ENCODE measurements at places on chromosomes 16 and 17. TPM values are rescaled to one million over a fixed set of nuclear protein-coding genes. Genes with fewer than 3 reads are reported as not detected.

DNA sequence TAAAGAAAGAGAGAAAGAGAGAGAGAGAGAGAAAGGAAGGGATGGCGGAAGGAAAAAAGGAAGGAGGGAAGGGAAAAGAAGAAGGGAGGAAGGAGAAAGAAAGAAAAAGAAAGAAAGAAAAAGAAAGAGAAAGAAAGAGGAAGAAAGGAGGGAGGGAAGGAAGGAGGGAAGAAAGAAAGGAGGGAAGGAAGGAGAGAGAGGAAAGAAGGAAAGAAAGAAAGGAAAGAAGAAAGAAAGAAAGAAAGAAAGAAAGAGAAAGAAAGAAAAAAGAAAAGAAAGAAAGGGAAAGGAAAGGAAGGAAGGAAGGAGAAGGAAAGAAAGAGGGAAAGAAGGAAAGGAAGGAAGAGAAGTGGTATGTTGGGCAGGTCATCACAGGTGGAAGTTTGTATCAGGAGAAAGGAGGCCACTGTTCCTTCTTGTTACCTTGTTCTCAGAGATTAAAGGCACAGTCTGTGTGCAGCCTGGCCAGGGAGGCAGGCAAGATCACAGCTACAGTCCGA lies 19.3 kb downstream of the SLC35G3 start:
- H3K4me3 ChIP-seq: no peak overlapping the region
- H3K36me3 ChIP-seq: no peaks in the 10 kb centered on the region
- no peaks in the 10 kb centered on the region for H3K4me1 ChIP-seq
- H3K27ac ChIP-seq: no peak overlapping the region
- no peaks in the 10 kb centered on the region for H3K27me3 ChIP-seq

DNA sequence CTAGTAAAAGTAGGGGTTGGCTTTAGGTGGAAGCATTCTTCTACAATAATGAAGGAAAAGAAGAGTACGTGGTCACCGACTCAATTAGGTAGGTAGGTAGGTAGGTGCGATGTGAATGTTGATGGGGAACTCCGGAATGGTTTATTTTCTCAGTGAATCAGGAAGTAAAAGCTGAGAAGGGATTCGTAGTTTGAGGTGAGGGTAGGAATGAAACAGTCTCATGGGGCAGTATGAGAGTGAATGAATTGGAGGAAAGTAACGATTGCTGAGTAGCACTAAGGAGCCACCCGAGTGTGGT lies 13.9 kb downstream of the PER1 start:
- H3K4me1 ChIP-seq: peaks cover 29% of the 10 kb centered on the region
- no peak for DNase-seq
- no peak overlapping the region for H3K4me3 ChIP-seq

GRCh38 chr16:17177959-17178905 lies 292.5 kb downstream of the XYLT1 start:
- DNase-seq: no peak
- no peaks in the 10 kb centered on the region for H3K36me3 ChIP-seq
- H3K4me3 ChIP-seq: no peak overlapping the region
- H3K27ac ChIP-seq: no peak overlapping the region

DNA sequence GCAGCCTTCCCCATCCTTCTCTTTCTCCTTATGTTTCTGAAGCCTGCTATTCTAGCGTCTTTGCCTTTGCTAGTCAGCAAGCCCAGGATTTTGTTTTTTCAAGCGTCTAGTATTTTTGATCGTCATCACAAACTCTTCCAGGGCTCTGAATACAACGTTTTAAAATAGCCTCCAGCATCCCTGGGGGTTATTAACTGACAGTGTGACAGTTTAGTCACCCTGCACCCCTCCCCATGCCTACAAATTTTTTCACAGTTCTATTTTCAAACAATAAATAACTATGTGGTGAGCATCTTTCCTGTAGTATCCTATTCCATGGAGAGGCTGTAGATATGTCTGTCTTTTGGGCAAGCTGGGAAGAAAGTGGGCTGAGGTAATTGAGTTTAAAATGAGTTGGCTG lies 280.9 kb downstream of the MAP2K4 start:
- no peaks in the 10 kb centered on the region for H3K36me3 ChIP-seq
- DNase-seq: no peak
- no peaks in the 10 kb centered on the region for H3K4me1 ChIP-seq
- no peaks in the 10 kb centered on the region for H3K27me3 ChIP-seq

- no peaks in the 10 kb centered on the region for H3K36me3 ChIP-seq
- H3K4me1 ChIP-seq: no peaks in the 10 kb centered on the region
- DNase-seq: no peak
These were observed 120.9 kb downstream of the CMIP start for GRCh38 chr16:81565321-81566028.

GRCh38 chr17:40491486-40491885 lies 9.9 kb downstream of the TNS4 start:
- H3K4me1 ChIP-seq: peaks cover 5% of the 10 kb centered on the region
- no peaks in the 10 kb centered on the region for H3K36me3 ChIP-seq
- H3K4me3 ChIP-seq: no peak overlapping the region
- no peak overlapping the region for H3K27ac ChIP-seq
- H3K27me3 ChIP-seq: no peaks in the 10 kb centered on the region

- H3K4me1 ChIP-seq: no peaks in the 10 kb centered on the region
- no peaks in the 10 kb centered on the region for H3K27me3 ChIP-seq
- H3K4me3 ChIP-seq: no peak overlapping the region
These were observed 50.8 kb upstream of the ENDOV start for GRCh38 chr17:80364091-80364691.

CCL3 gene
- not detected for total RNA-seq

CLCN7 gene
- 45.8 TPM for total RNA-seq

All from gastrocnemius medialis (tissue), 4 donors.